ENCODE measurements at places on chromosomes 7 and 10.

- DNase-seq: no peak
These were observed 217.1 kb downstream of the FAM107B start for GRCh38 chr10:14557567-14557966.

DNA sequence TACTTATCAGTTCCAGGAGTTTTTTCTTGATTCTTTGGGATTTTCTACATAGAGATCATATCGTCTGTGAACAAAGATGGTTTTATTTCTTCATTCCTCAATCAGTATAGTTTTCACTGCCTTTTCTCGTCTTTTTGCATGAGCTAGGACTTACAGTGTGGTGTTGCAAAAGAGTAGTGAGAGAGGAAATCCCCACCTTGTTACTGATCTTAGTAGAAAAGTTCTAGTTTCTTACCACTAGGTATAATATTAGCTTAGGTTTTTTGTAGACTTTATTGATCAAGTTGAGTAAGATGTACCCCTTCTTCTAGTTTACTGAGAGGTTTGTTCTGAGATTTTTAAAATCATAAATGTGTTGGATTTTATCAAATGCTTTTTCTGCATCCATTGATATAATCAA lies 123.3 kb downstream of the TMEM26 start:
- no peak for DNase-seq

DNA sequence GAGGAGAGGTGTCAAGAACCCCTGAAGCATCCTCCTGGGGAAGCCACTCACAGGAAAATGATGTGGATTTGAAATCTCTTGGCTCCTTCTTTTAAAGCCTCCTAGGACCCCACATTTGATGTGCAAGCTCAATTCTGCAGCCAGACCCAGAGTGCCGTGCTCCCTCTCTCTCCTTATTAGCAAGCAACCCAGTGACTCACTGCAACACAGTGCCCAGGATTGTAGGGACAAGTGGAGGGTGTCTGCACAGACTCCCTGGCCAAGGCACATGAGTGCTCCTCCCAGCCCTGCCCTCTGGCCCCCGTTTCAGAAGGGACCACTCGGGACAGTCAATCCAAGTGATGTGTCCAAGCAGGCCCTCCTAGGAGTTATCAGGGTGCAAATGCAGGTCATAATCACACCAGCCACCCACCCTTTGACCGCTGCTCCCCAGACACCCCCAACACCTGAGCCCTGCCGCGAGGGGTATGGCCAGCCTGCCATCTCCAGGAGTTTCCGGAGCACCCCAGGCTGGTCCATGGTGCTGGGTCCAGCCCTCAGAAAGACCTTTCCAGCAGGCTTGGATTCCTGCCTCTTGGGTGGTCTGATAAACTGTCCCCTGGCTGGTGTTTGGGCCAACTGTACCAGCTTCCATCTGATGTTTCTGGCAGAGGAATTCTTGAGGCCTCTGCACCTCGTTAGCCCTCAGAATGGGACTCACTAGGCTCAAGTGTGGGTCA lies 54.5 kb upstream of the CXCL12 start:
- no peak for DNase-seq

- no peak for DNase-seq
These were observed 473 bp upstream of the ZNF32 start for GRCh38 chr10:43649185-43649523.

- DNase-seq: no peak
These were observed 56.4 kb downstream of the BBS9 start for GRCh38 chr7:33185786-33186185.

GRCh38 chr10:124604214-124605000 lies 139.8 kb downstream of the FAM53B start:
- DNase-seq: no peak

DNA sequence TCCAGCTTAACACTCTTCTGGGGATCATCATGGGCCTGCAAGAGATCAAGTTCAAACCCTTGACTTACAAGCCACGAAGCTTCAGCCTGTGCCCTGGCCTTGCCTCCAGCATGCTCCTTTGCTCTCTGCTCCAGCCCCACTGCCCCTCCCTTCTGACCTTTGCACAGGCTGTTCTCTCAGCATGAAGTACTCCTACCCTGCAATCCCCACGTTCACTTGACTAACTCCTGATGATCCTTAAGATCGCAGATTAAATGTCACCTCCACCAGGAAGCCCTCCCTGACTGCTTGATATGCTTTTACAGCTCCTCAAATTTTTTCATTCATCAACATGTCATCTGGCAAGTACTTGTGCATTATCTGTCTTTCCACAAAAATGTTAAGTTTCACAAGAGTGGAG lies 75.5 kb upstream of the SLF2 start:
- no peak for DNase-seq

- no peak for DNase-seq
These were observed 16.1 kb downstream of the NUDT13 start for GRCh38 chr10:73126343-73126742.

DNA sequence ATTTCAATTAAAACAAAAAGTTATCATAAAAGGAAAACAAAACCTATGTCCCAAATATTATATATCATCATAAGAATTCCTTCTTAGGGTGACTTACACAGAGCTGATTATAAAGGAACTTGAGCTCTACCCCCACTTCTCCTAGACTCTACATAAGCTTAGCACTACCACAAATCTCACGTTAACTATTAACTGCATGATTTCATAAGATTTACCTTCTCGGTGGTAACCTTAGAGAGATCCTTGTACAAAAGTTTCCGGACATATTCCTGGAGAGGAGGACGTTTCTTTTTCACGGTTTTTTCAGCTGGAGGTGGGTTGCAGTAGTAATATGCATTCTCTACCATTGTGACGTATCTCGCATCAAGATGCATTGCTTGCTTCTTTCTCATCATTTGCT lies 83.7 kb downstream of the UPF2 start:
- no peak for DNase-seq

DNA sequence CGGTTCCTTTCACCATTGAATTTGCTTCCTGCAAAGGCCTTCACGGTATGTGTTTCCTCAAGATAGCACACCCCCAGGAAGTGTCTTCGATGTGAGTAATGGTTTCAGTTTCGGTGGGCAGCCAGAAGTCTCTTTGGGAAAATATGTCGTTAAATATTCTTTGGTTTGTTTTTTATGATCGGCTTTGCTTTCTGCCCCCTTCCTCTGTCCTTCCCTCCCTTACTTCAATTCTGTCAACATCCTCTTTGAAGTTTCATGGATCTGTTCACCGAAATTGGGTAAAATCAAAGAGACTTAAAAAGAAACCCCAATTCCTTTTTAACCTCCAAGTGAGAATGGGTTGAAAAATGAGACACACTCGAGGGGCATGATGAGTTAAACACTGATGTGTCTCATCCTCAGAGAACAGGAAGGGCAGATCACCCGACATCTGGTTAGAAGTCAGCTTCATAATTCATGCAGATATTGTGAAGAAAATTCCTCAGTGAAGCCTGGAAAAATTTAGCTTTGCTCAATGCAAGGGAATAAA lies 170.8 kb upstream of the HABP2 start:
- DNase-seq: peak; percentile 10

GRCh38 chr10:47440207-47440606 lies 43.7 kb downstream of the ANXA8 start:
- no peak for DNase-seq

DNA sequence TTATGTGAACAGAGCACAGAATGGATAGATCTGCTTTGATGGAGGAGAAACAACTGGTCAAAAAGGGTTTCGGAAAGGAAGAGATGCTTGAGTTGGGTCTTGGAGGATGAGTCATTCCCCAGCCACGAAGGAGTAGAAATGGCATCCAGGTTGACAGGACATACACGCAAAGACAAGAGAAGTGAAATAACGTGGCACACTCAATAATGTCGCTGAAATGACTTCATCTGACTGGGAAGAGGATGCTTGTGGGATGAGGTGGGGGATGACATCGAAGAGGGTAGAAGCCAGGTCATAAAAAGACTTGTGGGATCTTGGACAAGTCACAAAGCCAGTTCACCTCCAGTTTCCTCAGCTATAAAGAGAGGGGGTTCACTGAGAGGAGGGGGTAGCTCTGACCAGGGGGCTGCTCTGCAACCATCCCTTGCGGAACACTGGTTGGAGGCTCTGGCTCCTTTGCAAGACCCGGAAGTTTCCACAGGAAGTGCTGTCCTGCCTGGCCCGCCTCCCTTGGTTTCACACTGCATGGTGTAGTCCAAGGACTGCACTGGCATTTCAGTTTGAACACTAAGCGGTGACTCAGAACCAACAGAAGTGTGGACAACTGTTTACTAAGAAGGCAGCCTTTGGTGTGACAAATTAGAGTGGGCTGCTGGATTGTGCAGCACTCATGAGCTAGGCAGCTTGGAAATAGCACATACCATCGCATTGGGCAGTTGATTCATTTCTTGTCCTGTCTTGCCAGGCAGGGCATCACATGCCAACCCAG lies 189.9 kb upstream of the ADO start:
- DNase-seq: peak; percentile 67

DNA sequence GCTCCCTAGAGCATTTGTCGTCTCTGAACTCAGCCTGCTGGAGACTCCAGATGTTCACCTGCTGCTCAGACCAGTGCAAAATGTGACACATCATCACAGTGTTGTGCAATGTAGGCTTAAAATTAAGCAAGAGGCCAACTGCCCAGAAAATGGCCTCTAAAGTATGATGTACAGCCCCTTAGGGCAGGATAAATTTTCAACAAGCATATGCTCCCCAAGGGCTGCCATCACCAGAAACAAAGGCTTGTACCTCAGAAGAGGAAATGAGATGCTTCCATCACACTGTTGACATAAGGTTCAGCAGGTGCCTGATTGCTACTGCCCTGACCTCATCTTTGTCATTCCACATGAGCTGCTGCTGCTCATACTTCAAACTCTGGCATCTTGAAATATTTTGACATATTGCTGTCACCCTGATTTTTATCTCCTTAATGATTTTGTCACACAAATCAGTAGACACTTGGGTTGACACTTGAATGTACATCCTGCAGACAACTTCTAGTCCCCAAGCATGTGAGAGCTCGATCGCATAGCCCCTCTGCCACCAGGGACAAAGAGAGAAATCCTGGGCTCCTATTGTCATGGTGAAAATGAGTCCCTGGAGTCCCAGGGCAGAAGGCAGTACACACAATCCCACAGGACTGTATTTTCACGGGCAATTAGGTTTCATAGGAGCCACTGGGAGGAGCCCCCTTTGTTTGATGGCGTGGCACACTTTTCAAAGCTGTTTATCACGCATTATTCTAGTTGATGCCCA lies 219.7 kb upstream of the STK17A start:
- no peak for DNase-seq

- DNase-seq: peak; percentile 82
These were observed 151.8 kb downstream of the SFMBT2 start for GRCh38 chr10:7258948-7259523.

GRCh38 chr10:51806079-51806835 lies 106.9 kb upstream of the CSTF2T start:
- no peak for DNase-seq

GRCh38 chr7:142412551-142413193 lies 154.8 kb upstream of the PRSS58 start:
- peak; percentile 51 for DNase-seq

- DNase-seq: no peak
These were observed 5.8 kb upstream of the C1GALT1 start for GRCh38 chr7:7176406-7177043.

DNA sequence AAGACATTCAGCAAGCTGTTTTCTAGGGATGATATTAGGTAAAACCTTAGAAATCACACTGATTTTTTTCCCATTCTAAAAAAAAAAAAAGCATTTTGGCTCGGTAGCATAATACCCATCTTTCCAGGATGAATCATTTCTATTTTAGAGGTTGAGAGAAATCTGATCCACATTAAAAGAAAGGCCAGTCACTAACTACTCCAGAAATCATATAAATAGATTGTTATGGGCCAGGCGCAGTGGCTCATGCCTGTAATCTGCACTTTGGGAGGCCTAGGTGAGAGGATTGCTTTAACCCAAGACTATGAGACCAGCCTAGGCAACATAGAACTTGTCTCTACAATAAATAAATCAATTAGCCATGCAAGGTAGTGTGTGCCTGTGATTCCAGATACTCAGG lies 164.3 kb downstream of the BAMBI start:
- DNase-seq: no peak

- DNase-seq: no peak
These were observed 480.7 kb downstream of the TFEC start for GRCh38 chr7:115549910-115550309.

- DNase-seq: no peak
These were observed 159.9 kb upstream of the RNF32 start for GRCh38 chr7:156480671-156481070.

- DNase-seq: no peak
These were observed at the start of gene PRSS2 for GRCh38 chr7:142770661-142771352. TSS of gene PRSS2 (plus strand) at chr7:142770970. CDS start at chr7:142770983, 13 bp downstream.

- no peak for DNase-seq
These were observed 181.3 kb upstream of the FZD1 start for GRCh38 chr7:91082852-91083495.

- DNase-seq: peak; percentile 20
These were observed 455 bp downstream of the CUL2 start for GRCh38 chr10:35089611-35090161.

GRCh38 chr10:101453318-101453717 lies 99.4 kb downstream of the BTRC start:
- DNase-seq: no peak

GRCh38 chr10:52451817-52452216 lies 137.7 kb downstream of the DKK1 start:
- DNase-seq: no peak

- no peak for DNase-seq
These were observed 219.4 kb downstream of the ABCA13 start for GRCh38 chr7:48390388-48391327.

- DNase-seq: no peak
These were observed 11.3 kb downstream of the STAG3 start for GRCh38 chr7:100189061-100189460.

DNA sequence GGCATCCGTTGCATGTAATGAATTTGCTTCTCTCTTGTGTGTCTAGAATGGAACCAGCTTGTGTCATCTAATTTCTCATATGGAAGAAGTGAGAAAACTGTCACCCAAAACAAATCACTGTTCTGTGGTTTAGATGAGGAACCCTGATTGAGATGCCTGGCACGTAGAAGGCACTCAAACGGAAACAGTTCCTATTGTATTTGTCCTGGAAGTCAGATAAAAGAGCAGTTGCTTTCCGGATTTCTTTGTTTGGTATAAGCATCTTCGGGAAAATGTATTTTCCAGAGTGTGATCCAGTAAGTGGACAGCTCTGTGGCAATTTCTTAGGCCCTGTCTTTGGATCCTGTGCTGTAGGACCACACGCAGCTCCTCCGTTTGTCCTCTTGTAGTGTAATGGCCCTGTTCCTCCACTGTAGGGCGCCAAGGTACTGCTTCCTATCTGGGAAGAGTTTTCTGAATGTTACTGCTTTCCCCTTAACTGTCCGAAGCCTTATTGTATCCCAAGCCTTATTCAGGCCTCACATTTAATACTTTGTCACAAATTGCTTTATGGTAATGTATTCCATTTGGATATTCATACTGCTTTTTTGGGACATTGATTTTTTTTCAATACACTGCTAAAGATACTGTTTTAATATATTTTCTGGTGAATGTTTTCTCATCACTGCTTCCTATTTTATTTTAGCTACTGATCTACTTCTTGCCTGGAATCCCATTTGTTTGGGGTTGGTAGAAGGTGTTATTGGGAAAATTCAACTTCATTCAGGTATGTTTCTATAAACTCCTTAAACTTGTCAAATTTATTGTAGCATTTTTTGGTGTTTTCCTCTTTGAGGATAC lies 24.8 kb downstream of the INPP5F start:
- DNase-seq: peak; percentile 70

All from activated CD4-positive, alpha-beta memory T cell treated with anti-CD3 and anti-CD28 coated beads for 36 hours (primary cell).